Bronchial epithelial cell (primary cell): ENCODE measurements at places on chromosomes 12 and 14. TPM values are rescaled to one million over a fixed set of nuclear protein-coding genes. Genes with fewer than 3 reads are reported as not detected.
A peak's percentile ranks its signal among the peaks of the same experiment; 100 is the strongest.

GRCh38 chr14:99460793-99461192 lies 19.9 kb downstream of the SETD3 start:
- DNase-seq, result peak; percentile 94

- no peak for DNase-seq
These were observed 177.7 kb upstream of the LHX5 start for GRCh38 chr12:113649256-113649830.

GRCh38 chr12:7472060-7472459 lies 28.1 kb upstream of the CD163L1 start:
- DNase-seq, result no peak

- no peak for DNase-seq
These were observed 76.4 kb downstream of the RGS6 start for GRCh38 chr14:72008666-72009065.

Gene VWF
- 0.26 and 0.51 TPM in 2 replicates for total RNA-seq

Gene GPR84
- total RNA-seq, result 0.13 TPM in 1 of 2 replicates, not detected in the other
